ACHN (cell line): ENCODE measurements at places on chromosomes 16 and 17.

DNA sequence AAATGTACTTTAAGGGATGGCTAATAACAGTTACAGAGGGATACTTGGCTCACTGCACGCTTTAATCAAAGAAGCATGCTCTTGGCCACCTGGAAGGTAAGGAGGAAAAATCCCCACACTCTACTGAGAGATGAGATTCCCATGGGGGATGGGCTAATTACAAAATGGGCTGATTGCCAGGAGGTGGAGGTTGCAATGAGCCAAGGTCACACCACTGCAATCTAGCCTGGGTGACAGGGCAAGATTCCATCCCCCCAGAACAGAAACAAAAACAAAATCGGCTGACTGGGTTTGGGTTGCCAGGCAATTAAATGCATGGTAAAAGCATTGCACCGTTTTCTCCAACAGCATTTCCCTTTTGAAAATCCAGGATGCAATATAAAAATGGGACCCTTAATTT, 18.0 kb downstream of the N4BP1 start:
- no peak for DNase-seq

- DNase-seq, result peak; percentile 62
These were observed 92.8 kb downstream of the KATNIP start for GRCh38 chr16:27642756-27643155.

GRCh38 chr17:27860971-27861664, 32.0 kb downstream of the LYRM9 start:
- no peak for DNase-seq

DNA sequence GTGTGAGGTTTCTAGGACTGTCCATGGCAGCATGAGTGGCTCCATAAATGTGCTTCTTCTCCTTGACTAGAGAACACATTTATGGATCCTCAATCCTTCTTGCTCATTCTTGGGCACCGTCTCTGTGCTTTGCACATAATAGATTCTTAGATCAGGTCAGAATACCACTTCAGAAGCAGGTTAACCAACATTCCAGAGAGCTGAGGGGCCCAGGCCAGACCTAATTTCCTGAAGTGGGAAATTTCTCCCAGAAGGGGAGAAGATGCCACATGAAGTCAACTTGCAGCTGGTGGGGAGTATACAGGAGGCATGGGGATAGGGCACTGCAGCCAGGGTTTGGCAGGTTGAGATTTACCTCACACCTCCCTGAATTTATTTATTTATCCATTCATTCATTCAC, 24.4 kb upstream of the VAT1L start:
- DNase-seq, result no peak

DNA sequence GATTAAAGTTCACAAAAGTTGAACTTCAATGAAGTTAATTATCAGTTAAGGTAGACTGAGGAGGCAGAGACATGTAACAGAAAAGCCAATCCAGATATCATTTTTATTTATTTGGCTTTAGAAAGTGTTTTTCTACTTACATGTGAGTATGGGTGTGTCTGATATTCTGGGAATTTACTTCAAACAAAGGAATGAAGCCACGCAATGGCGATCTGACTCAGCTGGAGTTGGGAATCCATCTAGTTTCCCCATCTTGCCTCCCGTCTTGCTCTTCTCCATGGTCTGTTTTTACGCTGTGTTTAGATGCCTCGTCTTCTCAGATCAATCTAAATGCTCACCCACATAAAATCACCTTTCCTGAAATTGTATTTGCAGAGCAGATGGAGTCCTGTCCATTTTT, 1.7 kb upstream of the KCNJ16 start:
- DNase-seq, result no peak

- DNase-seq, result no peak
These were observed 2.3 kb downstream of the VKORC1 start for GRCh38 chr16:31092330-31092729.

DNA sequence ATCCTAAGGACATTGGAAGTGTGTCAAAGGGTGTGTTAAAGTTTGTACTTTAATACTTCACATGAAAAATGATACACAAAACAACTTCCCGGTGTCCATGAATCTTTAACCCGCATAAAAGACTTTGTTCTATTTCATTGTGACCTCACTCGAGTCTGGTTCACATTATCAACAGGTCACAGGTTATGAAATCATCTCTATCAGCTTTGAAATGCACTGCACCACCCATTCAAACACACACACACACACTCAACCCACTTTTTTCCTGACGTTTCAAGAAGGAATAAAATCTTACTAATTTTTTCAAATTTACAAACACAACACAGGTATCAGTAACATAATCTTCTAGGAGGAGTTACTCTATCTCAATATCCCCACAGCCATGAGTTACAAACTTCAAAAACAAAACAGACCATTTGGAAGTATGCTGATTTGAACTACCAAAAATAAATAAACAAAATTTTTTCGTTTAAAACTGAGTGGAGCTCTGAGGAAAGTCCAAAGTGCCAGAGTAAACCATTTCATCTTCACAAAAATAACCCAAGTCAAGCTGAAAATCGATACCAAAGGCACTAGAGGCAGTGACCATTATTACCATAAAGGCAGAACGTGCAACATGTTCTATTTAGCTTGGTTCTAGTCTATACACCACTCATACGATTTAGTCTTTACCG, 2.7 kb downstream of the ACOX1 start:
- peak; percentile 44 for DNase-seq

DNA sequence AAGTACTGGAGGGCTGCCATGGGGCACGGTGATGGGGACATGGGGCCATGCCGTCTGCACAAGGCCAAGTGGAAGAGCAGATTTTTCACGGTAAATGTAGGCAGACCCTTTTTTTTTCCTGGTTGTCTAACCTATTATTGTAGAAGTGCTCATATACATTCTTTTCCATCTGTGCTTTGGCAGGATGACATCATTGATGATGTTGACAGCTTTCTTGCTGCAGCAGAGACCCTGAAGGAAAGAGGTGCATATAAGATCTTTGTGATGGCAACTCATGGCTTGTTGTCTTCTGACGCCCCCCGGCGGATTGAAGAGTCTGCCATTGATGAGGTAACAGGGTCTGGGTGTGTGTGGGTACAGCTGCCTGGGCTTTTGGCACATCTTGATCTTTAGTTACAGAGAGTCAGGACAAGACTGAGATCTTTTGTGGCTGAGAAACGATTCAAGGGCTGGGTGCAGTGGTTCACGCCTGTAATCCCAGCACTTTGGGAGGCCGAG, 23.3 kb upstream of the SLC5A10 start:
- no peak for DNase-seq

- peak; percentile 81 for DNase-seq
These were observed at the start of gene RBL2 for GRCh38 chr16:53434377-53435065. Gene RBL2 (plus strand): TSS chr16:53434471. CDS start chr16:53434557, 86 bp downstream.

DNA sequence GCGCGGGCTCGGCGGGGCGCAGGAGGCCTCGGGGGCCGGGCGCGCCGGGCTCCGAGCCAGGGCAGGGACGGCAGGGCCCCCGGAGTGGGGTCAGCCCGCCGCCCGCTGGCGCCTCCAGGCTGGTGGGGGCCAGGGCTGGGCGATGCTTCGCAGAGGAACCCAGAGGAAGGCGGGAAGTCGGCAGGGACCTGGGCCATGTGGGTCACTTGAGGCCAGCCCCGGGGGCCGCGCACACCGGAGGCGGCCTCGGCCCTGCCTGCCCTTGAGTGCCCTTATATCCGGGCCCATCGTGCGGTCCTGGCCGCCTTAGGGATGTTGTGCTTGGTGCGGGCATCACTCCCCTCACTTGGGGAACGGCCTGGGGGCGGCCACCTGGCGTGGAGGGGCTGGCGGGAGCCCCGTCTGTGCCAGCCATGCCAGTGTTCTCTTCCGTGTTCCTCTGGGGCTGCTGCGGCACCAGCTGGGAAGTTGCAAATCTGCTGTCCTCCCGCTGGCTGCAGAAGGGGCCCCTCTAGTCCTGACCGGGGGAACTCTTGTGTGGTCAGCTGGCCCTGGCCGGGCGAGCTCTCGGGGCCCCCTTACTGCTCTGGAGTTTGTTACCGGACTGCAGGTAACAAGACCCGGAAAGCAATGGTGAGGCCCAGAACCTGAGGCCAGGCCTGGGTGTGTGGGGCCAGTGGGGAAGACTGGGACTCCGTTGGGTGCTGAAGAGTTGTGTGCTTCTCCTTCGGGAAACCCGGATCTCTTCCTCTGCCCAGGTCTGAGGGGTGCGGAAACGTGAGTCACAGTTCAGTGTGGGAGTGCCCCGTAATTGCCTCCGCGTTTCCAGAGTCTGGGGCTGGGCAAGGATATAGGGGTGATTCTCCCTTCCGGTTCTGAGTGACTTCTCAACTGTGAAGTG, 849 bp downstream of the CAPN15 start:
- peak; percentile 77 for DNase-seq

- DNase-seq, result no peak
These were observed 229.8 kb downstream of the KATNIP start for GRCh38 chr16:27779641-27780164.

- no peak for DNase-seq
These were observed 339.9 kb downstream of the SEC14L1 start for GRCh38 chr17:77480509-77481215.

DNA sequence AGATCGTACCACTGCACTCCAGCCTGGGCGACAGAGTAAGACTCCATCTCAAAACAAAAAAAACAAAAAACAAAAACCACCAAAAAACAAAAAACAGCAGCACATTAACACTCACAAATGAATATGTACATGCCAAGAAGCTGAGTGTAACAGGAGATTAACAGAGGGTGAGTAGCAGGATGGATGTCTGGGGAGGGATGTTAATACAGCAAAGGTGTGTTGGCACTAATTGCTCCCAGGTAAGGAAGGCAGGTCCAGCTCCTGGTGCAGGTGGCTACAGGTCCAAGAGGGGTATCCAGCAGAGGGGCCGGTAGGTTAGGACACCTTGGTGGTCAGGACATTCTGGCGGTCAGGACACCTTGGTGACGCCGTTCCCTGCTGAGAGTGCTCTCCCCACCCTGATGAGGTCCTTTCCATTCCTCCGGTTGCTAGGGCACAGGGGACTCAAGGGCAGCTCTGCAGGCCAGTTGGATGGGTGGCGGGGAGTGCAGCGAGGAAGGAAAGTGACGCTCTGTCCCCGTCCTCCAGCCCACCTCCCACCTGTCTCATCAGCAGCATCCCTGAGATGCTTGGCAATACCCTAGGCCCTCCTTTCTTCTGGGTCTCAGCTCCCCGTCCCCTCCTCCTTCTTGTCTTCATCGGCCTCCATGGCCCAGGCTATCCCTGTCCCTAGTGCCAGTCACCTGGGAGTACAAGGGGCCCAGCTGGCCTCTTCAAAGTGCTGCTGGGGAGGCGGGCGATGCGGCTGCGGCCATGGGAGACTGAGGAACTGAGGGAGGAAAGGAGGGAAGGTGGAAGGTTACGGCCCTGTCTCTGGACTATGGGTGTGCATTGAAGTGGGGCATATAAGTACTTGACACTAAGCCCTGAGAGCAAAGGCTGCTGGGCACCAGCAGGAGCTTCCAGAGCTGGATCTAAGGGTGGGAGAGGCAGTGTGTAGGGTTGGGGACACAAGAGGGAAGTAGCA, 10.7 kb upstream of the GFAP start:
- DNase-seq, result no peak

DNA sequence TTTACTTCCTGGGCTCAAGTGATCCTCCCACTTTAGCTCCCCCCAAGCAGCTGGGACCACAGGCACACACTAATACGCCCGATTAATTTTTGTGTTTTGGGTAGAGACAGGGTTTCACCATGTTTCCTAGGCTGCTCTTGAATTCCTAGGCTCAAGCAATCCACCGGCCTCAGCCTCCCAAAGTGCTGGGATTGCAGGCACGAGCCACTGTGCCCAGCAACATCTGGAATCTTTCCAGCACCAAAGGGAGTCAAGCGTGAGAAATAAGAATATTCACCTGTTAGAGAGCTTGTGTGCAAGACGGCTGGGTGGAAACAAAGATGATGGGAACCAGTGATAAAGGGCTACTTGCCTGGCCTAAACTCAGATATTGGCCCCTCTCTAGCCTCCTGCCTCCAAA, 14.2 kb upstream of the ALOX12B start:
- no peak for DNase-seq

- DNase-seq, result no peak
These were observed 3.8 kb upstream of the UBE2Z start for GRCh38 chr17:48904428-48904827.

- DNase-seq, result no peak
These were observed 363.9 kb upstream of the CDH5 start for GRCh38 chr16:66002601-66003000.

DNA sequence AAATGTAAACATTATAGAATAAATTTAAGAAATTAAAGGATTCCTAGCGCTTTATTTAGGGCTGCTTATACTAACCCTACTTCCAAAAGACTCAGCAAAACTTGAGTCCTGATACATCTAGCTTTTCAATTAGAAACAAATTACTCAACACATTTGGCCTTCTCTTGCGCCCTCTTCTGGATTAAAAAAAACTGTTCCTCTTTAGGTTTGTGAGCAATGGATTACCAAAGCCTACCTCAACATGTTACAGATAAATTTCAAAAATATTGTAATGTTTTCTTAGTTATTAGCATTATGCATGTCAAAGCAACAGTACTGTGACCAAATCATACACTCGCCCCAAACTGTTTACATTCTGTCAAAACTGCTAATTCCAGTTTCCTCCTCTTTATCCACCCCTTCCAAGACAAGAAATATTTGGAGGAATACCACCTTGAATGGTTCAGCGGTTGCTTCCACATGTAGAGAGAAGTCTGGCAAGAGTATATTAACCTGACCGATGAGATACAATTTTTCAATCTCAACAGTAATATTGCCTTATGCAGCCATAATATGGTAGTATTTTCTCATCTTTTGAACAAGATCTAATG, 2.7 kb downstream of the NUFIP2 start:
- peak; percentile 77 for DNase-seq

DNA sequence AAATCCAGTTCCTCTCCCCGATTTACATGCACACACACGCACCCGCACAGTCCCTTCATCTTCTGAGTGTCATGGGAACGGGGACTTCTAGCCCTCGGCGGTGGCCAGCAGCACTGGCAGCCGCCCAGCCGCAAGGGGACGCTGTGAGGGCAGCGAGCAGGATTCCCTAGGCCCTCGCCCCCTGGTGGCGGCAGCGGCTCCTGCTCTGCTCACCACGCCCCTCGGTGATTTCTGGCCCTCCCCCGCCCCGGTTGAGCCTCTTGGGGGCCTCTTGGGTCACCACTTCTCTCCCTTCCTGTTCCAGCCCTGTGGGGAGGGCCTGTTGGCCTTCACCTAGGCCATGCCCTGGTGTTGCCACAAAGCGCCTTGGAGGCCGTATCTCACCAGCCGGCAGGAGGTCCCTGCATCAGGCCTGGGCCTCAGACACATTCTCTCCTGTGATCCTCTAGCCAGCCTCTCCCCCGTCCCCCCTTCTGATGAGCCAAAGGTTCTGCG, 75.2 kb upstream of the KSR1 start:
- DNase-seq, result peak; percentile 90

GRCh38 chr17:17590141-17590751, 1.3 kb downstream of the PEMT start:
- no peak for DNase-seq
